ENCODE measurements at places on chromosomes 1 and 21.

DNA sequence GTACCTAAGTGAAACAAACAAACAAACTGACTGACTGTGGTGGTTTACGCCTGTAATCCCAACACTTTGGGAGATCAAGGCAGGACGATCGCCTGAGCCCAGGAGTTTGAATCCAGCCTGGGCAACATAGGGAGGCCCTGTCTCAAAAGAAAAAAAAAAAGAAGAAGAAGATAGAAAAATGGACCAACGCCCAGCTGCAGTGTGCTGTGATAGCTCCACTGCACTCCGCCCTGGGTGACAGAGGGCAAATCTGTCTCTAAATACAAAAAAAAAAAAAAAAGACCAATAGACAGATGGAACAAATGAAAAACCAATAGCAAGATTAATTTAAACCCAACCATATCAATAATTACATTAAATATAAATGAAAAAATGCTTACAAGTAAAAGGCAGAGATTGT lies 13.9 kb downstream of the AKR7A3 start:
- DNase-seq: no peak

DNA sequence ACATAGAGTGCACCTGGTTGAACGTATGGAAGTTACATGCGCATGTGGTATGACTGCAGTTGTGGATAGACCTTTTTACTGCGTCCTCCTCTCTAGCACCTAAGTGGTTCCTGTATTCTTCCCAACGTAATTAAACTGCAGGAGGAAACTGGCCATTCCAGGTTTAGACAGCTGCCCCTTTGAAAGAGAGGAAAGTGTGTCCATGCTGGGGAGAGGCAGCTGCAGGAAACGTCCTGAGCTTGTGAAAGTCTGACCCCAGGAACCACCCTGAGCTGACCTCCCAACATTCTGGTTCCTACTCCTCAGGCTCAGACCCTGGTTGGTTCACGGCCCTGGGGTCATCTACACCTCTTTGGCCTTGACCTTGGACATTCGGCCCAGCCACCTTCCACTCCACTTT lies 309.3 kb downstream of the DISC1 start:
- no peak for DNase-seq

DNA sequence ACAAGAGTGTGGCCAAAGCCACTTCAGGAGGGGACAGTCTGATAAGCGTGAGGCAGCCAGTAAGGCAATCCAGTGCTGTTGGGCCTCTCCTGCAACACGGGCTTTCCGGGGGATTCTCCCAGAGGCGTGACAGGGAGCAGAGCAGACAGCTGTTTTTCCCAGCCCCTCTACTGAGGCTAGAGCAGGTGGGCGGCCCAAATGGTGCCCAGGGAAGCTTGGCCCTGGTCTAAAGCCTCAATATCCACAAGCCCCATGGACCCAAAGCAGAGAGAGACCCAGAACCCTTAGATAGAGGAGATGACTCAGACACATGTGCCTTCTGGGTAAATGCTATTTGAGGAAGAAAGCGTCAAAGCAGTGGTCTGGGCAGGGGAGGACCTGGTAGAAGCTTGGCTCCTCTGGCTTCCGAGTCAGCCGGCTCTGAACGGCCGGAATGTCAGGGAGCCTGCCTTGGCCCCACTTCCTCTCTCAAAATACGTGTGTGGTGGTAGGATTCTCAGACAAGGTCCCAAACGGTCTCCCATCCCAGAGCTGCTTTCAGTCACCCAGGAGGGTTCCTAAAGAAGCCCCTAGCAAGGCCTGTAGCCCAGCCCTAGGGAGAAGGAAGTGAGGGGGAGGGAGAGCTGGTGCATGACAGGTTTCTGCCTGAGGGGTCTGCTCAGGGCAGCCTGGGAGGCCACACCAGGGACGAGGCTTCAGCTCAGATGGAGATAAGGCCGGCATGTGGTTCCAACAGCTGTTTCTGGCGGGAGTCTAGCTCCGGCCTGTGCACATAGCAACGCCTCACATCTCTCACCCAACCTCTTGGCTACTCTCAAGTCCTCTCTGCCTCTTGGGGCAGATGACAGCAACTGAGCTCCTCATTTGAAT lies 28.8 kb downstream of the PIK3C2B start:
- no peak for DNase-seq

GRCh38 chr1:20958430-20958829 lies 171.3 kb upstream of the HP1BP3 start:
- DNase-seq: no peak

Measured in activated T-helper 9 cell treated with anti-CD3 and anti-CD28 coated beads, Interleukin-2, amount 50 U/mL, for 16 hours (primary cell).